B cell (primary cell): ENCODE measurements at places on chromosomes 7 and 10. TPM values are rescaled to one million over a fixed set of nuclear protein-coding genes. Genes with fewer than 3 reads are reported as not detected.

DNA sequence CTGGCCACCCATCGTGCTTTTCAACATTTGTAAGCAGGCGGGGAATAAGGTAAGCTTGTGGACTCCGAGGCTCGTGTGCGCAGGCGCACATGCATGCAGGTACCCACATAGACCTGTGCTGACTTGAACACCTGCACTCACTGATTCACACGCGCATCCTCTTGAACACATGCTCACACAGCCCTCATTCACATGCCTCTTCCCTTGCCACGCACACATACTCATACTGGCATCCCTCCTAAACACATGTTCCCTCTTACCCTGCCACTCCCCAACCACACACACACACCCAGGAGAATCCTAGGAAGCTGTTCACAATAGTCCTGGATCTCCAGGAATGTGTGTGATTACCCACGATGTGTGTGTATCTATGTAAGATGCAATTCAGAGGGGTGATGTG is 44.1 kb upstream of the LBX1 start:
- no peak for DNase-seq
- H3K36me3 ChIP-seq, result no peaks in the 10 kb centered on the region
- peaks cover 15% of the 10 kb centered on the region for H3K27me3 ChIP-seq
- no peaks in the 10 kb centered on the region for H3K4me1 ChIP-seq

DNA sequence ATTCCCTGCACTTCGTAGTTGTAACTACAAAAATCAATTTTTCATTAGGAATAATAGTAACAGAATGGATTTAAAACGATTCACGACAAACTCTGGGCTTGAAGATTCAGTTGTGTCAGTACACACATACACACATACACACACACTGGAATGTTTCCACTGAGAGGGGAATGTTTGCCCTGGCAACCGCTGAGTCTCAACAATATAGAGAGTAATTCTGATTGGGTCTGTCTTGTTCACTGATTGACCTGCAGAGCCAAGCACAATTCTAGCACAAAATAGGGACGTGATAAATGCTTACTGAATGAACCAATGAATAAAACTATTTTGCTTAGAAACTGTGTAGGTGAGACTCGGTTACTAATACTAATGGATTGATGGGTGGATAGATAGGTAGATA is 204.4 kb upstream of the CCDC6 start:
- H3K4me3 ChIP-seq, result no peak overlapping the region
- H3K4me1 ChIP-seq, result peaks cover 6% of the 10 kb centered on the region
- H3K27me3 ChIP-seq, result no peaks in the 10 kb centered on the region
- no peak for DNase-seq

DNA sequence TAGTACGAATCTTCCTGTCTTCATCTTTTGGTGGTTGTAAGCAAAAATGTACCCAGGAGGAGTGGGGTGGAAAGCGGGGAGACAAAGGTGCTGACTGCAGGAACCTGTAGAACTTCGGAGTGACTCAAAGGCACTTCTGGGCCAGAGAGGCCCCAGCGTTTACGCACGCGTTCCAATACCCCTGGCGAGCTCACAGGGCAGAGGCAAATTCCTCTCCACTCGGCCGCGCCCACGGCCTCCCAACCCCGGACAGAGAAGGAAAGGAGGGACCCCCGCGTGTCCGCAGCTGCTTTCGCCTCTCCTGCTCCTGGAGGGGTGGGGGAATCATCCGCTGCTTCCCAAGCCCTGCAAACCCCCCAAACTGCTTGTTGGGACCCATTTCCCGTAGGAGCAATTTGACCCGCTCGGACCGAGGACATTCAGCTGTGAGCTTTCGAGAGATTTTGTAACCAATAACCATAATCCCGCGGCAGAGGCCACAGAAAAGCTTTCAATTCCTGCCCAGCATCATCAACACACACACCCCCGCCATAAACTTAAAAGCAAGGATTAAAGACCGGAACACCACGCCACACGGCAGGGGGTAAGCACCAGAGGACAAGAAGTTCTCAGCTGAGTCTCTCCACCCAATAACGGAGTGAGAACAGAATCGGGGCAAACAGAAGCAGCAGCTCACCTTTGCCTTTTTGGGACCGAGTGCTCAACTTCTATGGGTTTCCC is 2.3 kb downstream of the IGF2BP3 start:
- no peak overlapping the region for H3K27ac ChIP-seq
- H3K36me3 ChIP-seq, result no peaks in the 10 kb centered on the region
- DNase-seq, result peak; percentile 68
- H3K27me3 ChIP-seq, result peaks cover 71% of the 10 kb centered on the region
- H3K4me3 ChIP-seq, result peak overlapping the region; percentile 53

Gene PDZD7
- 0.61 and 0.64 TPM in 2 replicates for polyA plus RNA-seq

- no peak overlapping the region for H3K27ac ChIP-seq
- H3K4me1 ChIP-seq, result peaks cover 13% of the 10 kb centered on the region
- no peak overlapping the region for H3K4me3 ChIP-seq
- H3K36me3 ChIP-seq, result no peaks in the 10 kb centered on the region
- DNase-seq, result no peak
- H3K27me3 ChIP-seq, result no peaks in the 10 kb centered on the region
Observed at GRCh38 chr10:31129880-31130405, 98.3 kb upstream of the ZNF438 start.

- DNase-seq, result no peak
- H3K4me3 ChIP-seq, result no peak overlapping the region
- no peak overlapping the region for H3K27ac ChIP-seq
- H3K27me3 ChIP-seq, result no peaks in the 10 kb centered on the region
- no peaks in the 10 kb centered on the region for H3K4me1 ChIP-seq
Observed at GRCh38 chr10:44253769-44254462, 131.0 kb downstream of the CXCL12 start.

GRCh38 chr7:128145191-128145590 is 95.9 kb upstream of the LEP start:
- H3K4me3 ChIP-seq, result no peak overlapping the region
- no peak overlapping the region for H3K27ac ChIP-seq
- H3K4me1 ChIP-seq, result no peaks in the 10 kb centered on the region
- no peaks in the 10 kb centered on the region for H3K27me3 ChIP-seq
- no peaks in the 10 kb centered on the region for H3K36me3 ChIP-seq

Gene CHCHD3
- polyA plus RNA-seq, result 20.0 and 20.1 TPM in 2 replicates

GRCh38 chr10:28463676-28464395 is 69.1 kb upstream of the WAC start:
- no peak for DNase-seq
- H3K4me1 ChIP-seq, result no peaks in the 10 kb centered on the region
- no peaks in the 10 kb centered on the region for H3K27me3 ChIP-seq
- no peak overlapping the region for H3K4me3 ChIP-seq

GRCh38 chr7:100173806-100174495 is 3.2 kb downstream of the GPC2 start:
- DNase-seq, result no peak
- peaks cover 7% of the 10 kb centered on the region for H3K27me3 ChIP-seq
- H3K36me3 ChIP-seq, result no peaks in the 10 kb centered on the region
- no peak overlapping the region for H3K4me3 ChIP-seq

GRCh38 chr10:78002541-78003288 is 26.6 kb downstream of the POLR3A start:
- H3K27me3 ChIP-seq, result no peaks in the 10 kb centered on the region
- H3K27ac ChIP-seq, result no peak overlapping the region
- H3K36me3 ChIP-seq, result peaks cover 75% of the 10 kb centered on the region
- H3K4me3 ChIP-seq, result no peak overlapping the region

Gene ABCB1
- 8.5 and 13.7 TPM in 2 replicates for polyA plus RNA-seq

DNA sequence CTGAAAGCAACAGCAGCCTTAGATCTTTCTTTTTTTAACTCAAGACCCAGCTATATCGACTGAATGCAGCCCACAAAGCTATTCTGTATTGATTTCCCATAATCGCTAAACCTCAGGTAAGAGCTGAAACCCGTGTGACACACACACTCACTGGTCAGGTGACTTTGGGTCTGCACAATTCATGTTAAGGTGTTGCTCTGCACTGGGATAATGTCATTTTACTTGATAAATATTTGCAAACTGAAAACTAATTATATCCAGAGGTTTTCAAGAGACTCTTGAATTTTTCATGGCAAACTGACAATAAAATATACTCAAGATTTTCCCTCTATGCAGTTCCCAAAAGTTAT is 33.1 kb downstream of the SCRN1 start:
- H3K4me1 ChIP-seq, result peaks cover 20% of the 10 kb centered on the region
- peak overlapping the region; percentile 34 for H3K27ac ChIP-seq
- no peak overlapping the region for H3K4me3 ChIP-seq
- peaks cover 2% of the 10 kb centered on the region for H3K36me3 ChIP-seq
- DNase-seq, result no peak
- no peaks in the 10 kb centered on the region for H3K27me3 ChIP-seq

GRCh38 chr7:135976312-135977006 is 700 bp downstream of the MTPN start:
- H3K27me3 ChIP-seq, result no peaks in the 10 kb centered on the region
- H3K27ac ChIP-seq, result peak overlapping the region; percentile 94
- peak overlapping the region; percentile 89 for H3K4me3 ChIP-seq
- DNase-seq, result peak; percentile 70
- H3K36me3 ChIP-seq, result peaks cover 32% of the 10 kb centered on the region
- peaks cover 65% of the 10 kb centered on the region for H3K4me1 ChIP-seq

Gene PAOX
- polyA plus RNA-seq, result 21.1 and 24.3 TPM in 2 replicates

Gene NUDT13
- 2.5 and 3.4 TPM in 2 replicates for polyA plus RNA-seq

- no peaks in the 10 kb centered on the region for H3K36me3 ChIP-seq
- no peaks in the 10 kb centered on the region for H3K4me1 ChIP-seq
- no peaks in the 10 kb centered on the region for H3K27me3 ChIP-seq
Observed at GRCh38 chr7:6453734-6454133, 6.0 kb upstream of the DAGLB start.

GRCh38 chr10:133249975-133250754 is 12.5 kb downstream of the VENTX start:
- H3K27ac ChIP-seq, result no peak overlapping the region
- no peaks in the 10 kb centered on the region for H3K27me3 ChIP-seq
- H3K36me3 ChIP-seq, result no peaks in the 10 kb centered on the region
- no peak overlapping the region for H3K4me3 ChIP-seq
- no peak for DNase-seq

GRCh38 chr7:86923527-86923926 is 135.9 kb downstream of the ELAPOR2 start:
- DNase-seq, result no peak
- no peaks in the 10 kb centered on the region for H3K27me3 ChIP-seq
- no peaks in the 10 kb centered on the region for H3K4me1 ChIP-seq

- H3K4me3 ChIP-seq, result no peak overlapping the region
- DNase-seq, result no peak
- no peak overlapping the region for H3K27ac ChIP-seq
- H3K4me1 ChIP-seq, result peaks cover 7% of the 10 kb centered on the region
Observed at GRCh38 chr10:62503872-62504271, 129.7 kb downstream of the ZNF365 start.

DNA sequence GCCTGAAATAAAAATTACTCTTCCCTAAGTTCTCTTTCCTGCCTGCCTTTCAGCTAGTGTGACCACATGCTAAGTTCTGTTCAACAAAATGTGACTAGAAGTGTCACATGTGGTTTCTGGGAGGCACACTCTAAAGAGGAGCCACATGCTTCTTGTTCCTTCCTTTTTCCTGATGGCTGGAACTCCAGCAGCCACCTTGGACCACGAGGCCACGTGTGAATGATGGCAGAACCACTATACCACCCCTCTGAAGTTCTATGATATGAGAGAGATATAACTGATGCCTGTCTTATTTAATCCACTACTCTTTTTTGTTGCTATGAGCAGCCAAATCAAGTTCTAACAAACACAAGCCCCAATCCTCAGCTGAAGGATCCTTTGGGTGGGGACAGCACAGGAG is 8.1 kb downstream of the PODXL start:
- no peak for DNase-seq
- no peak overlapping the region for H3K4me3 ChIP-seq
- no peaks in the 10 kb centered on the region for H3K4me1 ChIP-seq
- no peaks in the 10 kb centered on the region for H3K27me3 ChIP-seq

Gene STAMBPL1
- 33.8 and 50.3 TPM in 2 replicates for polyA plus RNA-seq

DNA sequence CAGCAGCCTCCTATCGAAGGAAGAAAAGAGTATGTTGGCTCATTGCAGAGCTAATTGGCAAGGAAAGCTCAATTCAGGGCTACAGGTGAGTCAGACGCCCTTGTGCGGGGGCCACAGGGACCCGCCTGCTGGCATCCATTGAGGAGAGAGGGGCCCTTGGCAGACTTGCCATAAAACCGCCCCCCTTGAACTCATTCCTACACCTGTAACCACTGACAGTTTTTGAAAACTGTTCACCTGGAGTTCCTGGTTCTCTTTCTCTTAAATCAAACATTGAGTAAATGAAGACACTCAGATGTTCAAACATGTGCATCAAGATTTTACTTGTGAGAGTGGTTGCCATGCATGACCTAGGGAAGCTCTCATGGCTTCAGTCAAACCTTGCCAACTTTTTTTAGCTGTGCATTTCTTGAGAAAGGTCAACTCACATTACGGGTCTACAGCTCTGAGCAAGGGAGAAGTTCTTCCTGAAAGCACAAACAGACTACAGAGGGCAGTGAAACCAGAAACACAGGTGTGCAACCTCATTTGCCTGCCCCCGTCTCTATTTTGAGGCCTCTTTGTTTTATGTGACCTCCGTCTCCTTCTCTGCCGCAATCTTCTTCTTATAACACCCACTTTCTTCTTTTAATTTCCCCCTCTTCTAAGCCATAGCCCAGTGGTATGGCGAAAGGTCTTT is 87.8 kb downstream of the TBXAS1 start:
- H3K4me3 ChIP-seq, result no peak overlapping the region
- peak; percentile 39 for DNase-seq
- H3K36me3 ChIP-seq, result no peaks in the 10 kb centered on the region
- H3K27ac ChIP-seq, result peak overlapping the region; percentile 38

DNA sequence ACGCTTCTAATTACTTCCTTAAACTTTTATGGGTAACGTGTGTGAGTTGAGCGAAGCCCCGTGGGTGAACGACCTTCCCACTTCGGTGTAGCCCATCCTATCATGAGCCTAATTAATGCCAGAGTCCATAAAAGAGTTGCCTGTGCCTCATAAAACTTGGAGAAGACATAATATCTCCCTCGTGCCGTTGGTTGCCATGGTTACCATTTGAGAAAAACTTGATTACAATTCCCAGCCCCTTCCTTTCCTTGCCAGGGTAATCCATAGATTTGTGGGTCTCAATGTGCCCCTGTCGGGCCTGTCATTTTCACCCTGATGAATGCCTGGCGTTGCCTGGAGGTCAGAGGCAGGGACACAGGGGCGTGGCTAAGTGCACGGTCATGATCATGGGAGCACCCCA is 127.1 kb downstream of the GLRX3 start:
- H3K36me3 ChIP-seq, result no peaks in the 10 kb centered on the region
- no peak overlapping the region for H3K27ac ChIP-seq
- H3K4me3 ChIP-seq, result no peak overlapping the region
- DNase-seq, result no peak
- H3K27me3 ChIP-seq, result no peaks in the 10 kb centered on the region

Gene HOXA7
- 0.37 TPM in 1 of 2 replicates, not detected in the other for polyA plus RNA-seq

GRCh38 chr10:35546824-35547225 is 58.3 kb upstream of the GJD4 start:
- H3K36me3 ChIP-seq, result peaks cover 7% of the 10 kb centered on the region
- no peak for DNase-seq
- H3K27ac ChIP-seq, result no peak overlapping the region

Gene UCMA
- polyA plus RNA-seq, result not detected in 2 replicates

DNA sequence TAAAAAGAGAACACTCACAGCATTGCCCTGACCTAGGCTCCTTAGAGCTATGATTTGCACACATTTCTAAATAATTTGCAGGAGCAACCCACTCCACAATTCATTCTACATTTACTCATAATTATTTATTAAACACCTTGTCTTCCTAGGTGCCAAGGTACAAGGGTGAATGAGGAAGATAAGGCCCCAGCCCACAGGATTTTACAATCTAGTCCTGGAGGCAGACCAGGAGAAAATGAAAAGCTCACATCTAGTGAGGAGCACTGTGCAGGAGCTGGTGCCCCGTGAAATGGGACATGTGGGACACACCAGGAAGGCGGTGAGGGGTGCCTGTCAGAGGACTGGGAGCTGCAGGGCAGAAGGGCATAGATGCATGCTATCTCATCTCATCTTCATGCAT is 59.7 kb upstream of the LRRC18 start:
- no peak for DNase-seq
- no peaks in the 10 kb centered on the region for H3K27me3 ChIP-seq
- no peaks in the 10 kb centered on the region for H3K4me1 ChIP-seq

Gene AOAH
- 2.6 and 3.8 TPM in 2 replicates for polyA plus RNA-seq
